ENCODE measurements at places on chromosomes 12 and 14. TPM values are rescaled to one million over a fixed set of nuclear protein-coding genes. Genes with fewer than 3 reads are reported as not detected.

Gene SYNDIG1L
- 2.0 TPM for polyA plus RNA-seq

Gene MUCL1
- not detected for polyA plus RNA-seq

Gene RAD9B
- polyA plus RNA-seq: 0.90 TPM

Gene DYRK4
- polyA plus RNA-seq: 22.0 TPM

Gene CISTR
- not detected for polyA plus RNA-seq

Gene GCH1
- polyA plus RNA-seq: 4.9 TPM

Gene BMAL2
- polyA plus RNA-seq: 11.3 TPM

Measured in neural cell (in vitro differentiated cells).